ENCODE measurements at places on chromosomes 2 and 18.

- no peak for DNase-seq
Observed at GRCh38 chr18:23921716-23922285, 92.8 kb upstream of the TTC39C start.

GRCh38 chr2:233402789-233403188, 48.5 kb downstream of the DGKD start:
- no peak for DNase-seq

DNA sequence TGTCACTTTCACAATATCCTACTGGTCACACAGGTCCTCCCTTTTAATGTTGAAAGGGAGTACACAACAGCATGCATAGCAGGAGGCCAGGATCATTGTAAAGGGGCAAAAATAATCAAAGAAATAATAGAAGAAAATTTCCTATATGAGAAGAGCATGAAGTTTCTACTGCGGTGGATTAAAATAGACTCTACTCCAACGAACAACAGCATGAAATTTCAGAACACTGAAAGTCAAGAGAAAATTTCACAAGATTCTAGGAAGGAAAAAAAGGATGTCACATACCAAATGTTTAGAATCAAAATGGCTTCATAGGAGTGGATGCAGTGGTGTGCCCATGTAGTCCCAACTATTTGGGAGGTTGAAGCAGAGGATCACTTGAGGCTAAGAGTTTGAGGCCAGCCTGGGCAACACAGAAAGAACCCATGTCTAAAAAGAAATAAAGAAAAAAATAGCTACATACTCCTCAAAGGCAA, 72.0 kb upstream of the EPAS1 start:
- no peak for DNase-seq

DNA sequence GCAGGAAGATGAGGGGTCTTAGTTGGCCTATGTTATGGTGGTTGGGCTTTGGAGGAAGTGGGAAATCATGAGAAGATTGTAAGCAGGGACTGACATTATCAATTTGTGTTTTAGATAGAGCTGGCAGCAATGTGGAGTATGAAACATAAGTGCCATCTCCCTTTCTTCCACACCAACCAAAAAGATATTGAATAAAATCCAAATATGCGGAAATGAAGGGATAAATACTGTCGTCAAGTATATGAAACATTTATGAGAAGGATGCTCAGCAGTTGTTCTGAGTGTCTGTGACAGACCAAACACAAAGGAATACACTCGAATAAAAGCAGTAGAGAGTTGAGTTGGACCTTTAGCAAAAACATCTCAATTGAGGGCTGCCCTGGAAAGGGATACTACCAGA, 1090.0 kb upstream of the ZEB2 start:
- DNase-seq = no peak

DNA sequence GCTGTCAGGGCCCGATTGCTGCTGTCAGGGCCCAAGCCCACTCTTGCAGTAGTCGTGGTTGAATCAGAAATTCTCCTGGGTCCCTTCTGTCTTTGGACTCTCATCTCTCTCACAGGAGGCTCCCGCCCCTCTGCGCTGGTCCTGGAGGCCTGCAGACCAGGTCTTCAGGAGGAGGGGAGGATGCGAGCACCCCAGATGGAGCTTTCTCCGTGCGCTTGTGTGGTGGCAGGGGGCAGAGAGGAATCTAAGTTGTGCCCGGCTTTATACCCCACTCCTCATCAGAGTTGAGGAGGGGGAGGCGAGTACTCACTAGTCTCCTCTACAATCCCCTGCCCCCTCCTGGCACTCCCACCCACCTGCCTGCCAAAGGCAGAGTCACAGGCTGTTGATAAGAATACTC, 10.4 kb downstream of the EN1 start:
- no peak for DNase-seq

- no peak for DNase-seq
Observed at GRCh38 chr2:168478206-168478605, 22.1 kb downstream of the CERS6 start.

GRCh38 chr2:47227532-47228279, 72.6 kb upstream of the STPG4 start:
- DNase-seq = no peak

GRCh38 chr18:73168236-73168635, 300.4 kb upstream of the NETO1 start:
- DNase-seq = no peak

DNA sequence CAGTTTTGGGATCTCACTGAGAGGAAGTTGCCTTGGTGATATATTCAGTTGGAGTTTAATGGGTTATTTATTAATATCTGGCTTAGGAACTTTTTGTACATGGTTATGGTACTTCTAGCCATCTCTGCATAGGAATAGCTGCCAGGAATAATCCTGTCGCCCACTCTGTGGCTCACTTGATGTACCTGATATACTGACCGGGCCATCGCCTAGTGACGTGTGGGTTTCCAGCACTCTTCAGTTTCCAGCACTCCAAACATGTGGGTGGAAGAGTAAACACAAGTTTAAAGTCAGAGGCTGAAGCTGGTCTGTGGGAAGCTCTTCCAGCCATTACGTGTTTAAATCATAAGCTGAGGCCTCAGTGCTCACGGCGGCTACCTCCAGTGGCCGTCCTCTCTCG, 44.3 kb upstream of the AGAP1 start:
- DNase-seq = no peak

Measured in stimulated activated CD4-positive, alpha-beta T cell treated with anti-CD3 and anti-CD28 coated beads, Interleukin-4, amount 100 ng/mL, for 48 hours (primary cell).